CD4-positive, alpha-beta memory T cell (primary cell): ENCODE measurements at places on chromosomes 13 and 19. TPM values are rescaled to one million over a fixed set of nuclear protein-coding genes. Genes with fewer than 3 reads are reported as not detected.

SBK2 gene
- total RNA-seq = not detected

THSD8 gene
- total RNA-seq = 2.2 TPM

CD37 gene
- 347 TPM for total RNA-seq

PTH2 gene
- total RNA-seq = not detected
